Stimulated activated CD4-positive, alpha-beta T cell treated with anti-CD3 and anti-CD28 coated beads, Interleukin-15, amount 100 ng/mL, for 1 hour (primary cell): ENCODE measurements at places on chromosomes 2 and 18.

DNA sequence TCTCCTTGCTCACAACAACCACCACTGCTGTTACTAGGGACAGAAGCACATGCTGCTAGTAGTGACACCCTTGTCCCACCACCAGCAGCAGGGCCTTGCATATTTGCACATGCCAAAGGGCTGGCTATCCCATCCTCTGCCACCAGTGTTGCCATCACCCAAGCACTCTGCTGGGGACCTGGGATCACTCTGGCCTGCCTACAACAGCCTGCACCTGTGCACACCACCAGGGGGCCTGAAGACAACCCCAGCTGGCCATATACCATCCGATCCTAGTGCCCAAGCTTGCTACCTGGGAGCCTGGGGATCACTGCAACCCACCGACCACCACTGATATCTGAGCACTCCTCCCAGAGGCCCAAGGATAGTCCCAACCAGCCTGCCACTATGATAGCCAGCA, 99.9 kb upstream of the FANCL start:
- DNase-seq, result no peak

- no peak for DNase-seq
Observed at GRCh38 chr2:46002507-46002883, 294.7 kb upstream of the EPAS1 start.

GRCh38 chr2:74646201-74646600, 1.9 kb downstream of the M1AP start:
- no peak for DNase-seq

DNA sequence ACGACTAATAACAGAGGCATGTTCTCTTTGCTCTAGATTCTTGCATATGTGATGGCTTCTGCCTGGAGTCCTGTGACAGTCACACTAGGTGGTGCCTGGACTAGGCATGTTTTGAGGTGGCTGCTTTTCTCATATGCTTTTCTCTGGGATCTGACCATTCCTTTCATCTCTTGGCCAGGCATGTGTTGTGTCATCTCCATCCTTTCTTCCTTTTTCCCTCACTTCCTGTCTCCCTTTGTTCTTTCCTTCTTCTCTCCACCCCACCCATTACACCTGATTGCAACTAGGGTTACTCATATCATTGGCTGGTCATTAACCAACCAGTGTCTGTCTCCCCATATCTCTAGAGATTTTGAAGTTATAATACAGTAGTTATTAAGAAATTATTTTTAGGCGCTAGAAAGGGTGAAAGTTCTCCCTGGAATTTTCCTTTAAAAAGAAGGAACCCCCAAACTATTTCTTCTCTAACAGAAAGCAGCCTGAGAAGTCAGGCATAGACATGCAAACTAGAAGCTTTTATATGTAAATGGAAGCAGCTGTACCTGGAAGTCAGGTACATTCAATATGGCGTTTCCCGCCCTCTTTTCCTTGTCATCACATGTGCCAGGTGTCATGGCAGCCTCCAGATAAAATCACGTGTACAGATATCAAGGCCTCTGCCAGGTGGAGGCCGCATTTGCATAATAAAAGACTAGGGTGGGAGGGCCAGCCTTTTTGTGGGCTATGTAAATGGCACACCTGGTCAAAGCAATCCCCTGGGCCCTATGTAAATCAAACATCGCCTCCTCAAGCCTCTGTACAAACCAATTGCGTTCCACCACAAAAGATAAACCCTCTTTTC, 220.4 kb upstream of the MEX3C start:
- DNase-seq, result no peak

DNA sequence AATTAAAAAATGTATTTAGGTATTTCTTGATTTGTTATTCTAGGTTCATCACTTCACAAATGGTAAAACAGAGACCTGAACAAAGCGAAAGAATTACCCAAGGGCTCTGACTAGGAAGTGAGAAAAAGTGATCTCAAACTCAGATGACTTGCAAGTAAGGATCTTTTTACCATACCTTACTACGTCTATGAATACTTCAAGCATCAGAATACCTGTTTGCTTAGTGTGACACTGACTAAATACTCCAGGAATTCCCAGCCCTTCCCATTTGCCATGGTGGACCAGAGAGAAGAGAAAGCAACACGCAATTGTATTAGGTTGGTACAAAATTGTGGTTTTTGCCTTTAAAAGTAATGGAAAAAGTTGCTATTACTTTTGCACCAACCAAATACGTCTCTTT, 35.8 kb upstream of the FIGN start:
- no peak for DNase-seq

GRCh38 chr2:241199286-241199685, 10.8 kb downstream of the ANO7 start:
- DNase-seq, result no peak

- DNase-seq, result no peak
Observed at GRCh38 chr18:37489998-37490397, 75.6 kb downstream of the CELF4 start.

DNA sequence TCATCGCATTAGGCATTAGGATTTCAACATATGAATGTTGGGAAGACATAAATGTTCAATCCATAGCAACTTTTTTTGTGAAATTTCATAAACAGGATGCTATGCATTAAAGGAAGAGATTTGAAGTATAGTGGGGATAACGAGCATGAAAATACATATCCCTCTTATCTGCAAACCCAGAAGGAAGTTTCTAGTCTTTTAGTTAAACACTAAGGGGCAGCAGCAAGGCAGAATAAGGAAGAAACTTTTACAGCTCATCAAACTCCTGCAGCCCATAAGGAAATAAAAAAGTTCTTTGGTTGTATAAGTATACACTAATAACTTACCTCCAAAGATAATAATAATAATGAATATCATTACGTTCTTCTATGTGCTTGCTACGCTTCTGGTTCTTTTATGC, 81.5 kb downstream of the CD226 start:
- no peak for DNase-seq

- DNase-seq, result no peak
Observed at GRCh38 chr2:230434677-230435324, 18.8 kb downstream of the SP100 start.

- DNase-seq, result no peak
Observed at GRCh38 chr2:30026091-30027055, 105.0 kb upstream of the ALK start.

DNA sequence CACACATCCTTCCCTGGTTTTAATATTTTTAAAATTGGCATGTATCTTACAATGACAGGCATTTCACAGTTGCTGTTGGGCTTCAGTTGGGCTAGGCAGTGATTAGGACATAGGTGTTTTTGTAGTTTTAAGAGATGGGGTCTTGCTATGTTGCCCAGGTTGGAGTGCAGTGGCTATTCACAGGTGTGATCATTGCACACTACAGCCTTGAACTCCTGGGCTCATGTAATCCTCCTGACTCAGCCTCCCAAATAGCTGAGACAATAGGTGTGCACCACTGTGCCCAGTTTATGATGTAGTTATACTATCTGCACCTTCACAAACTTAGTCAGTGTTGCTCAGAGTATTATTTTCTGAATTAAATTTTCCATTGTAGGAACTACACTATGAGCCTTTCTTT, 43.3 kb downstream of the PCARE start:
- no peak for DNase-seq

DNA sequence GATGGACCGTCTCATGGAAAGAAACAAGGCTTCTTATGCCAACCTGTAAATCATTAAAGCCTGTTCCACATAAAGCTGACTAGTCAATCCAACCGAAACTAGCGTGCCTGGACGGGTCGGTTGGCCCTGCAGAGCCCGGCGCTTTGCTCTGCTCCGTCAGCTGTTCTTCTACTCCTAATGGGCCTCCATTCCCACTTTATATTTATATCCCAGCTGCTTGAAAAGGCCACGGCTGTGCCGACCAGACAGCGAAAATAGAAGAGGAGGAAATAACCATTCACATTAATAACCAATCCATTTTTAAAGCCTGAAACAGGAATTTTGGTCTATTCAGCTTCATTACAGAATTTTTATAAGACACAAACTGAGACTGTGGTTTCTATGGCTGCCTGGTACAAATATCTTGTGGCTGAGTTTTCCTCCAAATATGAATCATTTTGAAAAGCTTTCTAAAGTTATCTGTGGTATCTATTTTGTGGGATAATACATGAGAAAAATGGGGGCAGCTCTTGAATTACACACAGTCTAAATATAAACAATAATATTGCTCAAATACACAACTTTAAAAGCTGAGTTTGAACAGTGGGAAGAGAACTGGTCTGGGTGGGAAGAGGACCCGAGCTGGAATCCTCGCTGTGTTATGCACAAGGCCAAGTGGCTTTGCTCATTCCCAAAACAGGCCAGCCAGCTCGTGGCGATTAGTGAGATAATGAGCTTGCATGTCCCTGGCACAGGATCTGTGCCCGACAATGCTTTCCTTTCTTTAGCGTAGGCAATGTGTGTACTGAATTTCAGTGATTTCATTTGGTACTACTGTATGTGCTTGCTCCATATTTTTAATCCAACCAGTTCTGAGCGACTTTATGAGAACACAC, 10.5 kb upstream of the FAM124B start:
- DNase-seq, result no peak

- no peak for DNase-seq
Observed at GRCh38 chr2:181660181-181660580, 3.3 kb upstream of the CERKL start.

GRCh38 chr18:61765097-61765496, 127.7 kb downstream of the RNF152 start:
- DNase-seq, result no peak

DNA sequence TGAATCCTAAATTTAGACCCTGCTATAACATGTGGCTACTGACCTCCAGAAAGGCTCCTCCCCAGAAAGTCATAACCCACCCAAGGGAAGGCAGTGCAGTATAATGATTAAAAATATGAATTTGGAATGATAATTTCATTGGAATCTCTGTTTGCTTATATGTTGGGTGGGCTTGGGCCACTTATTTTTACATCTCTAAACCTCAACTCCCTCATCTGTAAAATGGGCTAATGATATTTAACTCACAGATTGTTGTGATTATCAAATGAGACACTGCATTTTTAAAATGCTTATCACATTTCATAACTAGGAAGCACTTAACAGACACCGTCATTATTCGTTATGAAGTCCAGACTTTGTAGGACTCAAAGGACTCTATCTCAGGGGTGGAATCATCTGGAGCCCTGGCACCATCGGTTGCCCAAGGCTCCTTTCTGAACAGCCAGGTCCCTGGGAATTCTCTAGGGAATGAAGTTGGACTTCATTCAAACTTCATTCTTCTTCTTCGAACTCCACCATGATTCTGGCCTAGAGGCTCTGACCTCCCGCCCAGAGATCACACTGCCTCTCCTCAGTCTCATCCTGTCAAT, 33.1 kb upstream of the RMDN2 start:
- DNase-seq, result no peak

GRCh38 chr2:179584760-179585159, 276.7 kb downstream of the ZNF385B start:
- no peak for DNase-seq

DNA sequence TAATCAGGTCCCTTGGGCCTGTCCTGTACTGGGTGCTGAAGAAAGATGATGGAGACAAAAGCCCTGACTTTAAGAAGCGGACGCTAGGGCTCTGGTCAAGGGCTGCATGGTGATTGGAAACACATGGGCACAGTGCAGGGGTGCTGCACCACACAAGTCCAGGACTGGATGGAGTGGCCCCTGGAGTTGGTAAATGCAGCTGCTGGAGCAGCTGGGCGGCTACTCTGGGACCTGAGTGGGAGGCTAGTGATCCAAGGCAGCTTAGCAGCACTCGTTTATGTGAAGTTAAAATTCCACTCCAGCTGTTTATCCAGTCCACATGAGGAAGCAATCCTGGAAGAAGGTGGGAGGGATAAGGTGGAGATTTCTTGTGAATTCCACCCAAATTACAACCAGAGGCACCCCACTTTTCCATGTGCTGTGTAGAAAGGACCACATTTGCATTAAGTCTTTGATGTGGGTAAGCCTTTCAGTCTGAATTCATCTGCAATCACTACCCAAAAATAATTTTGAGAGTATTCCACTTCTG, 24.9 kb downstream of the MERTK start:
- DNase-seq, result no peak
